ENCODE measurements at places on chromosomes 6 and 20.

DNA sequence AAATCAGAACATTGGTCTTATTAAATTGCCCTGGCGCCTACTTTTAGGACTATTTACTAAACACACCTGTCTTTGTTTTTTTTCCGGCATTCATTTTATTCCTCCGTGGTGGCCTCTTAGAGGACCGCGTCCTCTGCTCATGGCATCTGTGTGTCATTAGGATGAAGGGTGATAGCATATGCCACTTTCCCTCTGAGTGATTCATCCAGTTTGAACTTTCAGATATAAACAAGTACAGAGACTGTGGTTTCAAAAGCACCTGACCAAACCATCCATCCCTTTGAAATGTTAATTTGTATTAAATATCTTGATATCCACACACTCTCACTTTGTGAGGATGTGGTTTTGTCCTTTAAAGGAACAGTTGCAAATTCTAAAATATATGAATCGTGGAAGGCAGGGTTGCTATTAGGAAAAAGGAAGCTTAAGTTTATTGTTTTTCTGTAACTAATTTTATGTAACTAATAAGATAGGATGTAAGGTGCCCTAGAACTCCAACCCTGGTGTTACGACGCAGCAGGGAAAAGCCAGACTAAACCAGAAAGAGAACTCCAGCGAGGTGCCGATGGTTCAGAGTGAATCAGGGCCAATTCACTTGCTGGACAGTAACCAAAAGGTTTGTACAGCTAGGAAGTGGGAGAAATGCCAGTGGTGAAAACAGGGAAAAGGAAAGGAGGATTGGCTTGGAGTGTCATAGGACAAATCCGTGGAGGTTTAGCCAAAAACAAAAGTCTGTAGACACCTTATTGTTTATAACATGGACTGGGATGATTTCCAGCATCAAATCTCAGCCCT is 98.7 kb downstream of the SHLD1 start:
- DNase-seq: no peak

- no peak for DNase-seq
These were observed 703.6 kb upstream of the SLC35B3 start for GRCh38 chr6:9138936-9139335.

DNA sequence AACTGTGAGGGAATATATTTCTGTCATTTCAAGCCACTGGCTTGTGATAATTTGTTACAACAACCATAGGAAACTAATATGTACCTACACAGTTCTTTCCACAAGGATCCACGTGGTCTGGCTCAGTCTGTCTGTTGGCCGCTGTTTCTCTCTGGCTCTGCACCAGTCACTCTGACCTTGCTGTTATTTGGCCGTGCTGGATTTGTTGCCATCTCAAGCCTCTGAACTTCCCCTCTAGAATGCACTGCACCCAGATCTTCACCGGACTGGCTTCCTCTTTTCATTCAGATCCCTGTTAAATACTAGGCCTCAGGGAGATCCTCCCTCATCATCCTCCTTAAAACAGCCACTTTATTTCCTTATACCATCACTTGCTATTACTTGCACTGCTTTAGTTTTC is 446.8 kb downstream of the TFAP2B start:
- DNase-seq: no peak

DNA sequence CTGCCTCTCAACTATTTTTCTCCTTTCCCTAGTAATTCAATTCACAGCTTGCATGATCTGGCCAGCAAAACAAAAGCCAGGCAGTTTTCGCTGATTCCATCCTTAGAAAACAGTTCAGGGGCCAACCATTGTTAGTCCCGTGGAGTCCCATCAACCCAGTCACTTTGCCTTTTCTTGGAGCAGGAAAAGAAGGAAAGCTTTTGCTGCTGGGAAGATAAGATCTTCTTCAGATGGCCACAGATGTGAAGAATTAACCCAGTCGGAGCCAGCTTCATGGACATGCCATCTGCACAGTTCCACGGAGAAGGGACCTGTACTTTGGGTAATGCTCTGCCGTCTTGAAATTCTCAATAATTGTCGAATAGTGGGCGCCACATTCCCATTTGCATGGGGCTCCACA is 76.9 kb upstream of the TSHZ2 start:
- DNase-seq: no peak

GRCh38 chr6:92582211-92582610 is 837.1 kb downstream of the EPHA7 start:
- no peak for DNase-seq

Data from germinal center (tissue), 1 donor.